ENCODE measurements at places on chromosomes 13 and 19.
A peak's percentile ranks its signal among the peaks of the same experiment; 100 is the strongest.

DNA sequence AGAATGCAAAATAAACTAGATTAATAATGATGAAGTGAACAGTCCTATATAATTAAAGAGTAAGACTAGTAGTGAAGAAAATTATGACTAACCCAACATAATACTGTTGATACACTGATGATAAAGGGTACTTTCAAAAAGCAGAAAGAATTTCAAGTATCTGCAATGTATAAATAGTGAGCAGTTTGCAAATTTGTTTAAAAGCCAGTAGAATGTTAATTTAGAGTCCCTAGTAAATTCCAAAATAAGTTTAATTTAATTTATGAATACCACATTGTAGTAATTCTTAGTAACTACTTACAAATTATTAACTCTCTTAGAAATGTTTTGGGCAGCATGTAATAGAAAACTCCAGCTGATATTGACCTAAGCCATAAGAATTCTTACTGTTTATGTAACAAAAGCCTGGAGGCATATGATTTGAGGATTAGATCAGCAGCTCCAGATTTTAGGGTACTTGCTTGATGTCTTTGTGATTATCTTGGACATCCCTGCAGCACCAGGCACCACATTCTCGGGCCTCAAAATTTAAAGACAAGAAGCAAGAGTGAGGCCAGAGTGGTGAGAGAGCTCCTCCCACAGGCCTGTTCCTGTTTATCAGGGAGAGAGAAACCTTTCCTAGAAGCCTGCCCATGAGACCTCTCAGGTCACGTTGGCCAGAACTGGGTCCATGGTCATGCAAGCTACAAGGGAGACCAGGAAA is 67.6 kb upstream of the TDRD3 start:
- no peak for DNase-seq

GRCh38 chr19:3186891-3187661 is 1.3 kb downstream of the NCLN start:
- DNase-seq = no peak

GRCh38 chr19:4115050-4115817 is 8.7 kb downstream of the MAP2K2 start:
- peak; percentile 48 for DNase-seq

DNA sequence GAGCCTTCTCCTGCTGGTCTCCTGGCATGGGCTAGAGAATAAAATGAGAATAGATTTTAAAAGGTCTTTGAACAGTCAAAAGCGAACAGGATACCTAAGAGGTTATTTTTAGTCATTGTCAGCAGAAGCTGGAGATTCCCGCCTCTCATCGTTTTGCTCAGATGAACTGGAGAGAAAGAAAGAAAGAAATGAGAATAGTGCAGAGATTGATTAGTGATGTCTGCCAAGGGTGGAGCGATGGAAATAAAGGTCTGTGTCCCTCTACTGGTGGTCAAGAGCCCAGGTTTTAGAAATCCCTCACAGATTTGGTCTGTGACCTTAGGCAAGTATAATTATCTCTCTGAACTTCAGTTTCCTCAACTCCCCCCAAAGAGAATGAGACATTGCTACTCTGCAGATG is 5.3 kb downstream of the NCAN start:
- no peak for DNase-seq

DNA sequence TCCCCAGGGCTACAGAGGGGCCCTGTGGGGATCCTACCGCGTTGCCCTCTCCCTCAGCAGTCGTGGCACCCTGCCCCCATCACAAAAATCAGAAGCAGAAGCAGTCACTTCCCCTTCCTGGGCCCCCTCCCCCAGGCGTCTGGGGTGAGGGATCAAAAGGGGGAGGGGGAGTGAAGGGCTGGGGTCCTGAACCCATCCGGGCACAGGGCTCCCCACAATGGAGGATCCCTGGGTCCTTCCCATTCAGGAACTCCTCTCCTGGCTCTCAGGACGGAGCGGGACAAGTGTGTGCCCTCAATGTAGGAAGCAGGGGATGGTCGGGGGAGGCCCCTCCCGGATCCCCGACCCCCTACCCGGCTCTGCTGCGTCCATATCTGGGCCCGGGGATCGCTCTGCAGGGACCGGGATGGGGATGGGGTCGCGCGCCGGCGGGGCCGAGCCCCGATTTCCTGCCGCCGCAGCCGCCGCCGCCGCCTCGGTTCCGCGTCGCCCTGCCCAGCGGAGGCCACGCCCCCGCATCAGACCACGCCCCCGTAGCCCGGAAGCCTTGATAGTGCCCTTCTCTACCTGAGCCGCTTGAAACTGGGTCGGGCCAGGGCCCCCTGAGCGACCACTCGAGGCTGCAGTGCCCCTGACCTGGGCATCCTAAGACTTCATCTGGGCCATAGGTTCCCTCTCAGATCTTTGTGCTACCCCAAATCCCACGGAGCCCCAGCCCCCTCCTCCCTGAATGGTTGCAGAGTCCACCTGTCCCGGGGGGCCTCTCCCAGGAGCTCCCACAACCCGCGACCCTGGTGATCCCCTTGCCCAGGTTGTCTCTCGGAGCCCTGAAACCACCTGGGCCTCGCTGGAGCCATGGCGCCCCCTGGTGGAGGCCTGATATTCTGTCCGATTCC is at the start of gene GMIP:
Gene GMIP (minus strand): TSS at position 500 of the 896 bp plus-strand sequence. CDS start 128 bp downstream, at position 372.
- DNase-seq = peak; percentile 89

DNA sequence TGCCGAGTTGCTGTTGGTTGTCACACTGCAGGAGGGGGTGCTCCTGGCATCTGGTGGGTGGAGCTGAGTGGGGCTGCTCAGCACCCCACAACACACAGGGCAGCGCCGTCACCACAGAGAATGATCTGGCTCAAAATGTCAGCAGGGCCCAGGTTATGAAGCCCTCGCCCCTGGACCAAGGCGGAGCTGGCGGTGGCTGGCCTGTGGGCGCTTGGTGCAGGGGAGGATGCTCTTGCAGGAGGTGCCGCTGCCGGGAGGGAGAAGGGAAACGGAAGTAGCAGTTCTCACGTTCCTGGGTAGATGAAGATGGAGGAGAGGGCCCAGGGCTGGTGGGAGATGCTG is 14.2 kb upstream of the LENG8 start:
- DNase-seq = no peak

GRCh38 chr13:30905932-30906383 is at the start of gene MEDAG:
Gene MEDAG, plus strand, starts transcription at chr13:30906271. Its CDS starts 245 bp downstream, at chr13:30906516.
- DNase-seq = no peak

- no peak for DNase-seq
Observed at GRCh38 chr13:78426183-78426582, 177.2 kb downstream of the POU4F1 start.

- no peak for DNase-seq
Observed at GRCh38 chr19:13260883-13261653, 110.9 kb downstream of the IER2 start.

- no peak for DNase-seq
Observed at GRCh38 chr19:2771786-2772674, 11.0 kb downstream of the SGTA start.

DNA sequence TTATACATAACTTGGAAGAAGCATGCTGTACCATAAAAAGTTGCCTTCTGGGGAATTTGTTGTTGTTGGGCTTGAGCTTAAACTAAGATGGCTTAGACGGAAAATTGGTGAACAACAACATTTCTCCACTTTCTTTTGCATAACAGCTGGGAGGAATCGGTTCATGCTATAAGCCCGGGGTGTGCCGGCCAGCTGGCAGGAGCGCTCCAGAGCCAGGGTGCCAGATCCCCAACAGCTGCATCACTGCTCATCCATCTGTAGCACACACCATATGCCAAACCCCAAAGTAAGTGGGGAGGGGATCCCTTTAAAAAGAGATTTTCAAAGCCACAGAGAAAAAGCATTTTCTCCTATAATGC is 419.5 kb upstream of the ARGLU1 start:
- DNase-seq = no peak

DNA sequence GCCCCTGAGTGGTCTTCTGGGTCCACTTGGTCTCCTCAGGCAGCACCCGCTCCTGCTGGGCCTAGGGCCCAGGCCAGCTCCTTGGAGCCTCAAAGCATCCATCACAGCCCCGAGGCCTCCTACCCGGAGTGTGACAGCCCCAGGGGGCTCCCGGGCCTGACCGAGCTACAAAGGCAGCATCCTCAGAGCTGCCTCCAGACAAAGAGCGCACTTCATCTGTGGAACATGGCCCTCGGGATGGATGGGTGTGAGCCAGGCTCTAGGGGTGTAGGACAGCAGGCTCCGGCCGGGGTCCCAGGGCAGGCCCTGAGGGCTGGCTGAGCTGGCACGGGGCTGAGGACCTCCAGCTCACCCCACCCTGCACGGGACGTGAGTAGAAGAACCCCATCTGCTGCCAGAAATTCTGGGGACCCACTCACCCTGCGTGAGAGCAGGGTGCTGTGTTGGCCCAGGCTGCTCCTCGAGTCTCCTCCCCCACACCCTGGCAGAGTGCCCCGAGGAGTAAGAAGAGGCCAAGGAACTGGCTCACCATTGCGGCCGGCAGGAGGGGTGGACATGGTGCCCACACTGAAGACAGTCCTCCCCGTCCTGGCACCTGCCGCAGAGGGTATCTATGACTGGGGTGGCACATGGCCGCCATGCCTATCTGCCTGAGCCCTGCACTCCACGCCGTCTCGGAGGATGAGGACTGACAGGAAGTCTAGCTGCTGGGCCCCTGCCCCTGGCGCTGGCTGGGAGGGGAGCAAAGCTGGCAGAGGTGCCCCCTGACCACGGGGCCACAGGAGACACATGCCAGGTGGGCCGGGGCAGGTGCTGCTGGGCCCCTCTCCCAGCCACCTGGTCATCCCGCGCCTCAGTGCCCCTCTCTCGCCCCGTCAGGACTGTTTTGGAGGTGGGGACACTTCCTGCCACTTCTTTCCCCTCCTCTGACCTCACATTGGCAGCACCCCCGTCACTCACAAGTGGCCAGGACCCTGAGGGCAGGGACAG is 22.3 kb downstream of the CEBPG start:
- DNase-seq = no peak

DNA sequence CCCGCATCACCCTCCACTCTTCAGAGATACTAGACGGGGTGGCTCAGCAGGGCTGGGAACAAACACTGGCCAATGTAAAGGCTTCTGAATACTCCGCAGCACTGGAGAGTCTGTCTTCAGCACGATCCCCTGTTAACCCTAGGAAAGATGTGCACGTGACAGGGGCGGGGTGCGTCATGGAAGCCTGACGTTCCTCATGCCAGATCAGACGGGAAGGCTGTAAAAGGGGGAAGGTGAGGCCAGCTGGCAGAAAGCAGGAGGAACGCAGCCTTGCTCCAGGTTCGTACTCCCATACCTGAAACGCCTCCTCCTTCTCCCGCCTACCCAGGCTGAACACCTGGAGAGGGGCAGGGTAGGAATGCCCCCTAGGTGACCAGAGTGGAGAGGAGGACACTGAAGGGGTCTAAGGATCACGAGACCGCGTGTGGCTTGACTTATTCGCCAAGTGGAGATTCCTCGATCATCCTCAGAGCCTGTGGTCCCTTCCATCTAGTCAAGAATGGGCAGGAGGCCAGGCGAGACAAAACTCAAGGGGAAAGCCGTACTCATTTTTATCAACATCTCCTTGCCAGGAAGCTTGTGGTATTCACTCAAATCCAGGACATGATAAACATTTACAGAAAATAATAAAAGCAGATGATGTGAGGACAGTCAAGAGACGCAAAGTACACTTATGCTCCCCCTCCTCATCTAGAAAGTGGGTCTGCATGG is 18.2 kb upstream of the FFAR2 start:
- DNase-seq = no peak

DNA sequence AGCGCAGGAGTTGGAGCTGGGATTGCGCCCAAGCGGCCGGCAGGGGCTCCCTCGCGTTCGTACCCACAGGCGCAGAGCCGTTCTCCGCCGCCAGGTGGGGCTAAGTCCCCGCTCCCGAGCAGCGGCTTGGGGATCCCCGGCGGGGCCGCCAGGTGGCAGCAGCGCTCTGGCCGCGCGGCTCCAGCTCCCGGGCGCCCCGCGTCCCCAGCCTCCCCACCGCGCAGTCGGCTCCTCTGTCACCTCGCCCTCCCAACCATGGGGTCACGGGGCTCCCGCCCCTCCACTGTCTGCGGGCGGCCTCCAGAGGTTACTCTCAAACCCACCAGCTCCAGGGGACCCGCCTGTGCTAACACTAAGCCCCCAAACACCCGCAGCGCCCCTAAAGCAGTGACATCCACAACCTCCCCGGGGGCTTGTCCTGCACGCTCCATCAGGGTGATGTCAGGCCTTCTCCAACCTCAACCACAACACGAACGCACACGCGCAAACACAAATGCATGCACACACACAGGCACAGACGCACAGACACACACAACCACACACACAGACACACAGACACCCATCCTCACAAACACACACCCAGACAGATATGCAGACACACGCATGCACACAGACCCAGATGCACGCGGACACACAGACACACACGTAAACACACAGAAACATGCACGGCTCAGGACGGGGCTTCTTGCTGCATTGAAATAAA is 18.4 kb upstream of the KCTD15 start:
- peak; percentile 89 for DNase-seq

DNA sequence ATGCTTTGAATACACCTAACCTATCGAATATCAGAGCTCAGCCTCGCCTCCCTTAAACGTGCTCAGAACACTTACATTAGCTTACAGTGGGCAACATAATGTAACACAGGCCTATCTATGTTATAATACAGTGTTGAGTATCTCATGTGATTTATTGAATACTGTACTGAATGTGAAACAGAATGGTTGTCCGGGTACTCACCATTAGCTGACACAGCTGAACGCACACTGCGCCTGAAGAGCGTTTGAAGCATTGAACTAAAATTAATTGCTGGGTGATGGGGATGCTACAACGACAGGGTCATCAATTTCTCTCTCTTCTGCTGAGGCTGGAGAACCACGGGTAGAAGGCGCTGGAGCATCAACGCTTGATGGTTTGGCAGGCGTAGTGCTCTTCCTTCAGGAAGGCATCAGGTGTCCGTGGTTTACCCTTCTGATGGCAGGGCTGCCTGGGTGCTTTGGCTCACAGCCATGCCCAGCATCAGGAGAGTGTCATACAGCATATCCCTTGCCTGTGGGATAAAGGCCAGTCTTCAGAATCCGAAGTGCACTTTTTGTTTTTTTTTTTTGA is 46.9 kb upstream of the UBE2L5 start:
- no peak for DNase-seq

DNA sequence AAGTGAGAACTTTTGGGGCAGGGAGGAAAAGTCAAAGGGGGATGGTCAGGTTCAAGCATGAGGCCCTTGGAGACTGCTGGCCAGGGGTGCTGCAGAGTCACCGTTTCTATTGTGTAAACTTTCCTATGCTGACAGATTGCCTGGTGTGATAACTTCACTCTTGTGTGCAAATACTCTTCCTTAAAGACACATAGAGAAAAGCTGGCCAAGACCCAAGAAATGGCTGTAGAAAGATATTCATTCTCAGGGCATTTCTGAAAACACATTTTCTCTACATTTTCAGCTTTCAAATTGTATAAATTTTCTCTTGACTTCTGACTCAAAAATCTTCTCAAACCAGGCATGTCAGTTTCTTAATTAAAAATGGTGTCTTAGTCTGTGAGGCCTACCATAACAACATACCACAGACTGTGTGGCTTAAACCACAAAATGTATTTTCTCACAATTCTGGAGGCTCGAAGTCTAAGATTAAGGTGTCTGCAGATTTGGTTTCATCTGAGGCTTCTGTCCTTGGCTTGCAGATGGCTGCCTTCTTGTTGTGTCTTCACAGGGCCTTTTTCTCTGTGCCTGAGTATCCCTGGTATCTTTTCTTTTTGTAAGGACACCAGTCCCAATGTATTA is 304.5 kb downstream of the KCNRG start:
- DNase-seq = no peak

- DNase-seq = no peak
Observed at GRCh38 chr19:48879025-48879637, 6.9 kb downstream of the PPP1R15A start.

Measured in T-helper 9 cell (primary cell).